ENCODE measurements at places on chromosomes 13 and 19.

DNA sequence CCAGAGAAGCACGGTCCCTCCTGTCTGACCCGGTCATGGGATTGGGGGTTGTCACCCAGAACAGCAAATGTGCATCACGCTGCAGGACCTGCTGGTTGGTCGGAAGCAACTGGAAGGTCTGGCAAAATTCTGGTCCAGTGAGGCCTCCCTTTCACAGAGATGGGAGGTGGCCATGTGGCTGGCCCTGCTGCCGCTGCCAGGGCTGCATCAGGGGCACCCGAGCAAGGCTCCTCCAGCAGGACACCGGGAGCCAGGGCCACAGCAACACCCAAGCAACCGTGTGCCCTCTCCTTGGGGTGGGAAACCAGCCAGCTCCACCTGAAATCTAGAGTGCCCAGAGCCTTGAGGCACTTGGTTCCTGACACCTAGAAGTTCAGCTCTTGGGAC, 11.5 kb upstream of the GAS6 start:
- DNase-seq, result no peak

DNA sequence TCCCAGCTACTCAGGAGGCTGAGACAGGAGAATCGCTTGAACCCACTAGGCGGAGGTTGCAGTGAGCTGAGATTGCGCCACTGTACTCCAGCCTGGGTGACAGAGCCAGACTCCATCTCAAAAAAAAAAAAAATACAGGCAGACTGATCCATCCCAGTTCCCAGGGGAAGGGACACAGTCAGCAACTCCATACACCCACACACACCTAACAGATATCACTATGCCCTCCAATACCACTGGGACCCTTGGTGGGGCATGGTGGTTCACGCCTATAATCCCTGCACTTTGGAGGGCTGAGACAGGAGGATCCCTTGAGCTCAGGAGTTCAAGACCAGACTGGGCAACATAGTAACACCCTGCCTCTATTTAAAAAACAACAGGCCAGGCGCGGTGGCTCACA, 2.6 kb downstream of the DPF1 start:
- DNase-seq, result no peak

- DNase-seq, result no peak
These were observed 60.2 kb downstream of the PEX11G start for GRCh38 chr19:7428651-7429113.

- peak; percentile 69 for DNase-seq
These were observed 4.2 kb downstream of the LTBP4 start for GRCh38 chr19:40605216-40605971.

GRCh38 chr13:22169473-22169872, 498.6 kb downstream of the FGF9 start:
- DNase-seq, result no peak

- DNase-seq, result no peak
These were observed 1.8 kb downstream of the SHKBP1 start for GRCh38 chr19:40578442-40578908.

GRCh38 chr13:45691251-45691650, 10.9 kb upstream of the CBY2 start:
- no peak for DNase-seq

DNA sequence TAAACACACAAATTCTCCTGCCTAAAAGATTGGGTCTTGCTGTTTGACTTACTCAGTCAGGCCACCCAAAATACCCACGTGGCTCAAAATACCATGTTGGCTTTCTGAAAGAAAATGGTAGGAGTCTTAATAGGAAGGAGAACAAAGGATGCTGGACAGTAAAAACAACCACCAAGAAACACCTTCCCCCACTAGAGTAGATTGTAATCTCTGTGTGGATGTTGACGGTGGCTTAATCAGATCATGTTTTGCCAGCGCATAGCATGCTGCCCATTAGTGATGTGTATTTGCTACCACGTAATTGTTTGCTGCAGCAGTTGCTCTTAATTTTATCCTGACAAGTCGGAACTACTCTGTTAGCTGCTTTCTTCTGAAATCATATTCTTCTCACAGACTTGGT, 1229.3 kb upstream of the SLC10A2 start:
- no peak for DNase-seq

GRCh38 chr19:32330213-32330857, 15.1 kb upstream of the ZNF507 start:
- no peak for DNase-seq

DNA sequence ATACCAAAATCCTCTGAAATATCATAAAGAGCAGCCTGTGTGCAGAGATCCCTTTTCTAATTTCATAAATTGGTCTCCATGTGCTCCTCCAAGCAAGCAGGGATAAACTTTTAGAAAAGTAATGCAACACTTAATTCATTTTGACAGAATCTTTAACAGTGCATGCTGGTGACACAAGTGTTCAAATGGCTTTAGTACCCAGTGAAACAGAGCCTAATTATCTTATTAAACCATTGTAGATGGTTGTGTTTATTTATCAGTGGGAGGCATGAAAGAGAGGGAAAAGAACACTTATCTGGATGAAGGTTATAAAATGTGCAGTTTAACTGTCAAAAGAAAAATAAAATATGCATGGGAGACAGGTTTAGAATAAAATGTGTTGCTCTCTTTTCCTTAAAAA, 945.0 kb upstream of the PCDH20 start:
- DNase-seq, result no peak

- no peak for DNase-seq
These were observed 93.5 kb downstream of the ZDHHC20 start for GRCh38 chr13:21365574-21365973.

DNA sequence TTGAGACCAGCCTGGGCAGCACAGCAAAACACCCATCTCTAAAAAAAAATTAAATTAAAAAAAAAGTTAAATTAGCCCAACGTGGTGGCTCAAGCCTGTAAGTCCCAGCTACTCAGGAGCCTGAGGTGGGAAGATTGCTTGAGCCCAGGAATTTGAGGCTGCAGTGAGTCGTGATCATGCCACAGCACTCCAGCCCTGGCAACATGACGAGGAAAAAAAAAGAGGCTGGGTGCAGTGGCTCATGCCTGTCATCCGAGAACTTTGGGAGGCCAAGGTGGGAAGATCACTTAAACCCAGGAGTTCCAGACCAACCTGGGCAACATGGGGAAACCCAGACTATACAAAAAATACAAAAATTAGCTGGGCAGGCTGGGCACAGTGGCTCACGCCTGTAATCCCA, 2.2 kb upstream of the TMEM161A start:
- DNase-seq, result no peak

GRCh38 chr19:494171-495080, 1.9 kb upstream of the MADCAM1 start:
- no peak for DNase-seq

- no peak for DNase-seq
These were observed 2.4 kb upstream of the PLPP2 start for GRCh38 chr19:293436-294110.

DNA sequence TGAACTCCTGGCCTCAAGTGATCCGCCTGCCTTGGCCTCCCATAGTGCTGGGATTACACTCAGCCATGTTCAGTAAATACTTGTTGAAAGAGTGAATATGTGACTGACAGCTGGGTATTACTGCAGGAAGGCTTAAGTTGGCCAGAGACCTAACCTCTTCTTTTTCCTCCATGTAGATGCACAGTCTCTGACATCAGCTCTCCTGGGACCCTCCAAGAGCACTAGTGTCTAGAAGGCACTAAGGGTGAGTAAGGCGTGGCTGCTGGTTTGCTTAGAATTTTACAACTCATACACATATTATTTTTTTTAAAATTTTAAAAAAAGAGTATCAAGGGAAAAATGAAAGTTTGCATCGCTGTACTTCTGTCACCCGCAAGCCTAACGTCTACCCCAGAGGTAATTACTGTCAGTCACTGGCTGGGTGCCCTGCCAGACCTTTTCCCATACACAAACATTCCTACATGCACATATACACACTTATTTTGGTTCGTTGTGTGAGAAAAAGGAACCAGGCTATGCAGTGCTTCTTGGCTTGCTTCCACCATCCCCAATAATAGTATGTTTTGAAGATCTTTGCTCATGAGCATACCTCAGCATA, 122.0 kb downstream of the SIPA1L3 start:
- DNase-seq, result no peak

- DNase-seq, result no peak
These were observed 30.0 kb downstream of the DCLK1 start for GRCh38 chr13:36101157-36101556.
